Thymus (tissue), 14 donors: ENCODE measurements at places on chromosomes 7 and 10. TPM values are rescaled to one million over a fixed set of nuclear protein-coding genes. Genes with fewer than 3 reads are reported as not detected.

Gene LYZL1
- not detected for total RNA-seq

Gene ADIRF
- 23.8 TPM for total RNA-seq

GRCh38 chr10:10787586-10787985 is 230.1 kb upstream of the CELF2 start:
- DNase-seq: no peak

DNA sequence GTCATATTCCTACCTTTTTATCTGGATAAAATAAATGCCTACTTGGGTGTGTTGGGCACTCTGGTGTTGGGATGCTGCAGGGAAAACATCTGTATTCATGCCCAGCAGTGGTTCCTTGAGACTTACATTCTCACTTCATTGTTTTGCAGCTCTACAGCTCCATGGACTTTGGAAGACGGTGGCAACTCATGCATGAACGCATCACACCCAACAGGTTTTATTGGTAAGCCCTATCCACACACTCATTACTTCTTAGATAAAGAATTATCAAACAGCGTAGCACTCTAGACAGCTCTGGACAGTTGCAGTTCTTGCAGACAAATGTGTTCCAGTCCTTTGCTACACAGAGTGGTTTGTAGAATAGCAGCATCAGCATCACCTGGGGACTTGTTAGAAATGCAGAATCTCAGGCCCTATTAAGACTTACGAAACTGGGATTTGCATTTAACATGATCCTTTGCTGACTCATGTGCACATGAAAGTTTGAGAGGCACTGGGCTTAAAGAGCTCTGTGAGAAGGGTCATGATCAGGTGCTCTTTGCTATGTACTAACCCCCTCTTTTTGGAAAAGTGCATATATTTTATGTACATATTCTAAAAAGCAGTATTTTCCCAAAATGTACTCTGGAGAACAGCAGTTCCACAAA is 401.9 kb downstream of the SORCS3 start:
- DNase-seq: no peak

DNA sequence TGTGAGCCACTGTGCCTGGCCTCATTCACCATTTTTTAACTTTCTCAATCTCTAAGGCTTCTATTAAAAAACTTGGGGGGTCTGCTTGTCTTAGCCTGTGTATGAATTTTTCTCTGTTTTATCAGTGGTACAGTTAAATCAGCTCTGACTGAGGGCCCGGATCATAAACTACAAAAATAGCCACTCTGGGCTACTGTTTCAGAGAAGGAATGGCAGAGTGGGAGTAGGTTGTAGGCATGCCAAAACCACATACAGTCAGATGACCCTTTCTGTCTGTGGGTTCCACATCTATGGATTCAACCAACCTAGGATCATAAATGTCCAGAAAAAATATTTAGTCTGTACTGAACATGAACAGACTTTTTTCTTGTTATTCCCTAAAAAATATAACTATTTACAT is 21.3 kb downstream of the TBC1D12 start:
- DNase-seq: no peak
